ENCODE measurements at places on chromosomes 1 and 21.

DNA sequence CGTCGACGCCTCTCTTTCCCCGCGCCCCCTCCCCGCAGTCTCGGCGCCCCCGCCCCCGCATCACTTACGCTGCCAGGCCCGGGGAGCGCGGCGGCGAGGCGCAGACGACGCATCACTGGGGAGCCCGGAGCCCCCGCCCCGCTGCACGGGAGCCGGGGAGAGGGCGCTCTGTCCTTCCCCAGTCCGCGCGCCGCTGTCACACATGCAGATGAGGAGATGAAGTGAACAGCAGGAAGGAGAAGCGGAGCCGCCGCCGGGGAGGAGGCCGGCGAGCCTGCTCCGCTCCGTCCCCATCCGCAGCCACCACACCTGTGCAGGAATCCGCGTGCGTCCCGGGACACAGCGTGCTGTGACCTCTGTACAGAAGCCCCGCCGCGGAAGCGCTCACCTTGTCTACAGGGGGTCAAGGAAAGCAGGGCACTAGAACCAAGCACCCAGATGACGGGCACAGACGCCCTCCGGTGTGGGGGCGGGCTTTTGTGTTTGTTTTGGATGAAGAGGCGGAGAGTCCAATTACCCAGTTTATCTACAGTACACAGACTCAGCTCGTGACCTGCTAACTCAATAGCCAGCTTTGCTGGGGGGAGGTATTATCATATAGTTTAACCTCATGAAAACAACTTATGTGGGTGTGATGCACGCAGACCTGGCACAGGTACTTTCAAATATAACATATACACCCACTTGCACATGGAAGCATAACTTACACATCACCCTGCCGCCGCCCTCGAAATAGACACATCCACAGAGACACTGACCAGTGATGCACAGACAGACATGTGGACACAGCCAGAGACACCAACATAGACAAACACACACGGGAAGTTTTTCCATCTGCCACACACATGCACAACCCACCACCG lies 12.4 kb downstream of the KLHDC8A start:
- no peak for DNase-seq

DNA sequence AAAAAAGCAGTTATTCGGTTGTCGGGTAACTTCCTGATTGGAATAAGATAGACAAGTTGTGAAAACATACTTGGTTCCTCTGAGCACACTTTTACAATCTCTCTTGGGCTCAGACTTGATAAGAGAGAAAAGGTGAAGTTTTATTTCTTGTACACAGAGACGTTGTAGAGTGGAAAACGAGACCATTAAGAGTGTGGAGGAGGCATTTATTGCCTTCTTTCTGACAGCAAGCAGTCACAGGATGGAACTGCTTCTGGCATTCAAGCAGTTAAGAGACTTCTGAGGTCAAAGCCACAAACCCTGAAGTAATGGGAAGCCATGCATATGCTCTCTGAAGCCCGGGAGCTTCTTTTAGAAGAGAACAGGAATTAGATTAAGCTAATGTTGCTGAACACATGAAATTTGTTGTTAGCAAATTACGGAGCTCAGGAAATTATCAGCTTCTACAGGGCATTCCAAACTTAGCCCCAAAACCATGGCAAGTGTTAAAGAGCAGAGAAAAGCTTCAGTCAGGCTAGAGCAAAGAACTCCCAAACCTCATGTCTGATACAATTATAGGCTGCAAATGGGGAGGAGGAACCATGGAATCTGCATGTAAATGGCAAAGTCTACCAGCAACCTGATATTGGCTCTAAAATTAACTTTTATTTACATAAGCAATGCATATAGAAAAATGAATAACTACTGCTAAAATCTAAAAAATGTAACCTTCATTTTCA lies 26.0 kb downstream of the S1PR1 start:
- no peak for DNase-seq

DNA sequence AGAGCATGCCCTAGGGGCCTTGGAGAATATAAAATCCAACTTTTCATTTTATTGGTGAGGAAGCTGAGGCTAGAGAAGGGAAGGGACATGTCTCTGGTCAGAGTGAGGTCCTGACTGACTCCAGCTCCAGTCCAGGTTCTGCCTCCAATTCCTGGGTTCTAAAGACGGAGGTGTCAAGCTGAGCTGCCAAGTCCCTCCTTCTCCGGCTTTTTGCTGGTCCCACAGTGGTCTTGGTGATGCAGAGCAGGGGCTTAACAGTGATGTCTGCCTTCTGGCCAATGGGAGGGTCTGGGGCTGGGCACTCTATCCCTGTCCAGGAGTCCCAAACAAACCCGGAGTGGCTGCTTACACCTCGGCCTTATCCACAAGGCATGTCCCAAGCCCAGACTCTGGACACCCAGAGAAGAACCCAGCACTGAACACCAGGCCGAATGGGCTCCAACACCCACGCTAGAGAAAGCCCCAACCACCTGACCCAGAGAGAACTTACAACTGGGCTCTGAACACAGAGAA lies 104.8 kb downstream of the EBNA1BP2 start:
- no peak for DNase-seq

- DNase-seq, result no peak
Observed at GRCh38 chr1:38541223-38541622, 318.3 kb downstream of the RRAGC start.

GRCh38 chr1:37922767-37923550 lies 23.9 kb downstream of the INPP5B start:
- no peak for DNase-seq

DNA sequence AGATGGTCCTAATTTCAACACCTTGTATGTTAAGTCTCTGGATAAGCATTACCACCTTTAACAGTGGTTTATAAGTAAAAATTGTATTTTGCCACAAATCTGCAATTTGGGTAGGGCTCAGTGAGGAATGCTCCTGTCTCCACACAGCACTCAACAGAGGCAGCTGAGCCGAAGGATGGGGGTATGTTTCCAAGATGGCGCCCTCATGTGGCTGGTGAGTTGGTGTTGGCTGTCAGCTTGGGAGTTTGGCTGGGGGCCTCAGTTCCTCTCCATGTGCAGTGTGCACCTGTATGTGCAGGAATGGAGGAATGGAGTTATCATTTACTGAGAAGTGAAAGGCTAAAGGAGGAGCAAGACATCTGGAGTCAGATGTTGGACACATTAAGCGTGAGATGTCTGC lies 136.8 kb downstream of the GABPA start:
- no peak for DNase-seq

- no peak for DNase-seq
Observed at GRCh38 chr1:17759114-17759513, 4.0 kb downstream of the ACTL8 start.

DNA sequence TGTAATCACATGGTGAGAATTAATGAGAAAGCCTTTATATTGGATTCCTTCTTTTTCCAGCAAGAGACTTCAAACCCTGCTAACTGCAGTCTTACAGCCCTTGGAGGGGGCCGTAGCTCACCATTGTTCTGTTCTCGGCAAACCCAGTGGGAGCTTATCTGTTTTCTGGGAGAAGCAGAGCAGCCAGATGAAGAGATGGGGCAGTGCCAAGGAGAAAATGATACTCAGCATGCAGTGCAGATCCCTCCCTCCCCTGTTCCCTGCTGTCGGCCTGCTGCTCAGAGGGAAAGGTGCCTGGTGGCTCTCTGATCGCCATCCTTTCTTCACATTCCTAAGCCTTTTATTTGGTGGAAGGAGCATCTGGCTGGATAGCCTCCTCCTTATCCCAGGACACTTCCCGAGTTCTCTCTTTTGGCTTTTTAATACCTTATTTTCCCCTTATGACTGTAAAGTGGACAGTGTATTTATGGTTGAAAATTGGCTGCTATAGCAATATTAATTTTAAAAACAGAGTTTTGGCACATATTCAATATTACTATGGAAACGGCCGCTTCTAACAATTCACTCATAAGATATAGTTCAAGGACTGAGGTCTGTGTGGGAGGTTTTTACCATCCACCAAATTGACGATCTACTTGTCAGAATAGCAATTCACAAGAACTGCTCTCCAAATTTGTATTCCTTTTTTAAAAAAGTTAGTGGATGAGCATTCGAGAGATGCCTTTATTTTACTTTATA lies 203.4 kb downstream of the CRB1 start:
- no peak for DNase-seq

DNA sequence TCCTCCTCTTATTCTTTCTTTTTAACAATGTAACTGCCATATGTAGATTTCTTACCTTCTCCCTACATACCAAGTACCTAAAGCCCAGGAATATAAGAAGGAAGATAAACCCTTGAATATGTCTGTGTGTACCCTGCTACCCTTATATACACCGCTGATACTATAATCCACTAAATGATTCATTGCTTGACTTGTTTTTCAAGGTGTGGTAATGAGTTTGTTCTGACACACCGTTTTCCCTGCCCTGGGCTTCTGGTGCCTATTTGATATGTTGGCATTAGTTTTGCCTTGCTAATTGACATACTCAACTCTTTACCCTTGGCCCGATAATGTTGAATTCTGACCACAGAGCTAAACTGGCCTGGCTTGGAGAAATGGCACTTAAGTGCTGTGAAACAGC lies 64.3 kb downstream of the IL23R start:
- DNase-seq, result no peak

DNA sequence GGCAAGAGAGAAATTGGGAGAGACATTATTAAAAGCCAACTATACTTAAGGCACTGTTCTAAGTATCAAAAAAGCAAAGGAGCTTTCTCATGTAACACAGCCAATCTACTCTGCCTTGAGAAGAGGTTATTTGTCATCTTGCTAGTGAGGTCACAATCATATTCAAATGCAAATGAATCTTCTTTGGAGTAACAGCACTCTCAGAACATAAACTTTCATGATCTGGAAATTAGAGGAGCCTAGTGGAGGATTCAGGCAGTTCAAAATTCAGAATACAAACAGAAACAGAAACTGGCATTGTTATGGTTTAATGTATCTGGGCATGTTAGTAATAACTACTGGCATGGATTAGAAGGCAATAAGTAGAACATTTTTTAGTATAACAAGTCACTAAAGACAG lies 57.4 kb downstream of the ARID4B start:
- DNase-seq, result no peak

GRCh38 chr21:41961282-41961701 lies 7.5 kb upstream of the C2CD2 start:
- DNase-seq, result no peak

- peak; percentile 0 for DNase-seq
Observed at GRCh38 chr1:190373705-190374336, 103.8 kb downstream of the BRINP3 start.

DNA sequence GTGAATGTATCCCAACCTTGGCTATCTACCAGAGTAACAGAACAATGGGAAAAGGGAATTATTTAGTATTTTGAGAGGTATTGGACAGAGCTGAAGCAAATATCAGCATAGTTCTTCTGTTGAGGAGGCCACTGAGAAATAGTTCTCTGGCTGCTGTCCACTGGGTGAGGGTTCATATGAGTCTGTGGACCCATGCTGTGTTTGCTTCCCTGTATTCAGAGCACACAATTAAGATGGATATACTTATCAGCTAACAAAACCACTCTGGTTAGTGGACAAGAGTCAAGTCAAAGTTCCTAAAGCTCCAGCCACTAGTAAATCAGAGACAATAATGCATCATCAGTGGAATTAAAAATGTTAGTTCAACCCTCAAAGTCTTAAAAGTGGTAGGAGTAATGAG lies 66.1 kb downstream of the RGS18 start:
- no peak for DNase-seq

DNA sequence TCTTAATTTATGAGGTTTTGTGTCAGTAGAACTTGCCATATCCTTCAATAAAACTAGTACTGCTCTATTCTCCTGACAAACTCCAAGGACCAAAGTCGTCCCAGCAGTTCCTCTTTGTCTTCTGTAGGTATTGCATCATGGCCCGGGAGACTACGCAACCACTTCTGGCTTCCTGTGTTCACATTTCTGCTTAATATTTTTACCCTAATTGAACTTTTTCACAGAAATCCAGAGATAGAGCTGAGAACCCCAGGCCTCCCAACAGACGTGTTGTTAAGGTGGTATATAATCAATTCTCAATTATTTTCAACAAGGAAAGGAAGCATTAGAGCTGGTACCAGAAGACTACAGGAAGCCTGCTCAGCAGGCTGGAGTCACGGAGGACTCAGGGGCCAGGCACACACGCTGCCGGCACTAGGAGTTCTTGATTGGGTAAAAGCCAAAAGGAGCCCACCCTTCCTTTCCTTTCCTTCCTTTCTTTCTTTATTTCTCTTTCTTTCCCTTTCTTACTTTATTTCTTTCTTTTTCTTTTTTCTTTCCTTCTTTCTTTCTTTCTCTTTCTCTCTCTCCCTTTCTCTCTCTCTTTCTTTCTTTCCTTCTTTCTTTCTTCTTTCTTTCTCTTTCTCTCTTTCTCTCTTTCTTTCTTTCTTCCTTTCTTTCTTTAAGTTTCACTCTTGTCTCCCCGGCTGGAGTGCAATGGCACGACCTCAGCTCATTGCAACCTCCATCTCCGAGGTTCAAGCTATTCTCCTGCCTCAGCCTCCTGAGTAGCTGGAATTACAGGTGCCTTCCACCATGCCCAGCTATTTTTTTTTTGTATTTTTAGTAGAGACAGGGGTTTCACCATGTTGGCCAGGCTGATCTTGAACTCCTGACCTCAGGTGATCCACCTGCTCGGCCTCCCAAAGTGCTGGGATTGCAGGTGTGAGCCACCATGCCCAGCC lies 173.7 kb downstream of the ZBTB18 start:
- DNase-seq, result no peak

GRCh38 chr1:23627069-23627735 lies 64.4 kb upstream of the RPL11 start:
- DNase-seq, result no peak

DNA sequence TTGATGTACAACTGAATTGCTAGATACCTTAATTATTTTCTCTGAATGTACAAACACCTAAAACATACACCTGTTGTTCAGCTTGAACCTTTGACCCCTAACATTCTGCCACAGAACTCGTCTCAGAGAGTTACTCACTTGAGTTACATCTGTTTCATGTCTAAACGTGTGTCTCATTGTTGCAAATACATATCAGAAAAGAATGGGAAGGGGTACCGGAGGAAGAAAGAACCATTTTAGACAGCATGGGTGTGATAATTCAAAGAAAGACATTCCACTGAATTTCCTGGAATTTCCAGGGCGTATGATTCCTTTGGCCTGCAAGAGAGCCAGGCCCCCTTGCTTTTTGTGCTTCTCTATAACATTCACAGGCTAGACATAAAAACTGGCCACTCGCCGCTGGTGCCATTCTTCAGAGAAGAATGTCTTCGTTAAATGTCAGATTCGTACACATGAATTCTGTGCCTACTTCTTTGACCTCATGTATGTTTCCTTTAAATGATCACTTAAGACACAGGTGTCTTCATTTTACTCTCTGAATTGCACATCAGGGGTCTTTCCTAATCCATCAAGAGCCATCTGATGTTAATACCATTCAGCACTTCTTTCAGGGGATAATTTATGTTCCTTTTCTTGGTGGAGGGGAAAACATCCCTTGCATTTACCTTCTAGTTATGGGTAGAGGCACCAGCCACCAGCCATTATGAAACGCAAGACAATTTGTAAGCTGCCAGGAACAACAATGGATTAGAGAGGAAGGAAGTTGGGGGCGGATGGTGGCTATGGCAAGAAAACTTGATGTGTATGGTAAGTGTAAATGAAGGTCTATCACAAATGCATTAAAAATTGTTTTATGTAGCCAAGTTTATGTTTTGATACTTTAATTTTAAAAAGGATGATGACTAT lies 12.7 kb downstream of the ATF3 start:
- no peak for DNase-seq

GRCh38 chr21:25373126-25374082 lies 233.9 kb downstream of the MRPL39 start:
- DNase-seq, result no peak
